ENCODE measurements at places on chromosomes 16 and 17. TPM values are rescaled to one million over a fixed set of nuclear protein-coding genes. Genes with fewer than 3 reads are reported as not detected.

CCL4 gene
- 0.42 TPM for total RNA-seq

- no peak overlapping the region for H3K4me3 ChIP-seq
- H3K27ac ChIP-seq, result no peak overlapping the region
- no peaks in the 10 kb centered on the region for H3K36me3 ChIP-seq
- H3K4me1 ChIP-seq, result peaks cover 4% of the 10 kb centered on the region
- DNase-seq, result no peak
- no peaks in the 10 kb centered on the region for H3K27me3 ChIP-seq
Measured at GRCh38 chr16:75377729-75378386, 55.4 kb downstream of the CFDP1 start.

DNA sequence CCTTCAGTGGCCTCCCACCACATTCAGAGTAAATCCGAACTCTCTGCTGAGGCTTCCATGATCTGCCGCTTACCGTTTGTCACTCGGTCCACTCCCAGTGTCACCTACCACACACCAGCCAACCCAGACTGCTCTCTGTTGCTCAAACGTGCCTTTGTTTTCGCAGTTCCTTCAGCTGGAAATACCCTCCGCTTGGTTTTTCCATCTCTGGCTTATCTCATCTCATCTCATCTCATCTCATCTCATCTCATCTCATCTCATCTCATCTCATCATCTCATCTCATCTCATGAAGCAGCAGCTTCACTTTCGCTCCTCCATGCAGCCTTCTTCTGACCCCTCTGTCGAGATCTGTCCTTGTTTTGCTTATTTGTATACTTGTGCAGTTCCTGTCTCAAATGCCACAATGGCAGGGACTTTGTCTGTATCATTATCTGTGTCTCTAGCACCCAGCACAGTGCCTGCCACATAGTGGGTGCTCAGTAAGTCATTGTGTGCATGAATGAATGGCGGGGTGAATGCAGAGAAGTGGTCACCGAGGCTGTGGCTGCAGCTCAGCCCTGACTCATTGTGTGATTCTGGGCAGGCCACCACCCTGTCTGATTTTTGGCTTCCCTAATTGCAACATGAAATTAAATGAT lies 3.8 kb upstream of the SNX20 start:
- H3K4me3 ChIP-seq, result no peak overlapping the region
- H3K27me3 ChIP-seq, result no peaks in the 10 kb centered on the region
- no peak overlapping the region for H3K27ac ChIP-seq
- no peak for DNase-seq

DNA sequence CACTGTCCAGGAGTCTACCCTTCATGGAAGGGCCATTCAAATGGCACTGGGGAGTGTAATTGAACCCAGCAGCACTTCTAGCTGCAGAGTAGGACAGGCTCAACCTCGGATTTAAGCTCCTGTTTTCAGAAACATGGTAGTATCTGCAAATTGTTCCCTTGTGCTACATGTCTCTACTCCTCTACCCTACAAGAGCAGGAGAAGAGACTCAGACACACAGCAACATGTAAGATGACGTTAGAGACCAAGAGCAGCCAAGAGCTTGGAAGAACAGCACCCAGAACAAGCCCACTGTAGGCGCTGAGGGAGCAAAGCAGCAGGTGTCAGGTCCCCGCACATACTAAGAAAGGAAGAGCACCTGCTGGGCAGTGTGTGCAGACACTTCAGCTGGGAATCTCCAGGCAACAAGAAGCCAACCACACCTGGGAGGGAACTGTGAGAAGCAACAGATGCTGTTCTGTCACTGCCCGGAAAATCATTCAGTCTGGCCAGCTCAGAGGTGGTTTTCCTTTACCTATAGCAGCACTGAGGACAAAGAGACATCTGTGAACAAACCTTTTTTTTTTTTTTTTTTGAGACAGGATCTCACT lies 35.6 kb upstream of the MNT start:
- H3K36me3 ChIP-seq, result peaks cover 46% of the 10 kb centered on the region
- no peaks in the 10 kb centered on the region for H3K27me3 ChIP-seq
- no peaks in the 10 kb centered on the region for H3K4me1 ChIP-seq

DNA sequence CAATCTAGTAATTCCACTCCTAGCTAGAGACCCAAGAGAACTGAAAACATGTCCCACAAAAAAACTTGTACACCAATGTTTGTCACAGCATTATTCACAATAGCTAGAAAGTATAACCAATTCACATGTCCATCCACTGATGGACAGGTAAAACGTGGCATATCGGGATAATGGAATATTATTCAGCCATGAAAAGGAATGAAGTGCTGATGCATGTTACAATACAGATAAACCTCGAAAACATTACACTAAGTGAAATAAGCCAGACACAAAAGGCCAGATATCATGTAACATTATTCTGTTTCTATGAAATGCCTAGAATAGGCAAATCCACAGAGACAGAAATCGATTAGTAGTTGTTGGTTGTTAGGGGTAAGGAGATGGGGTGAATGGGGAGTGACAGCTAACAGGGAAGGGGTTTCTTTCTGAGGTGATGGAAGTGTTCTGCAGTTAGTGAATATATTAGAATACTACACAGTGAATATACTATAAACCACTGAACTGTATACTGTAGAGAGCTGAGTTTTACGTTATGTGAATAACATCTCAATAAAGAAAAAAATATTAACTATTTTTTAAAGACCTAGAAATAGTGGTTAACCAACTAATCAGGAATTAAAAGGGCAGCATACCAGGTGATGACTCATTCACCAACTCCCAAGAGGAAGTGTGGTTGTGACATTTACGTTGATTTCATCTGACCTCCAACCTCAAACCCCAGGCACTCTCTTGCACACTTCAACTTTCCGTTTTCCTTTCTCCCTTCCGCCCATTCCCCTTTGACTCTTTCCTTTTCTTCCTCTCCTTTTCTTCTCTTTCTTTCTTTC lies 48.6 kb downstream of the GAS7 start:
- DNase-seq, result no peak
- no peaks in the 10 kb centered on the region for H3K36me3 ChIP-seq
- no peaks in the 10 kb centered on the region for H3K4me1 ChIP-seq
- H3K4me3 ChIP-seq, result no peak overlapping the region
- no peak overlapping the region for H3K27ac ChIP-seq
- H3K27me3 ChIP-seq, result no peaks in the 10 kb centered on the region

GRCh38 chr17:68145088-68145487 lies 102.8 kb upstream of the AMZ2 start:
- H3K4me1 ChIP-seq, result no peaks in the 10 kb centered on the region
- H3K27ac ChIP-seq, result no peak overlapping the region
- DNase-seq, result no peak
- H3K4me3 ChIP-seq, result no peak overlapping the region
- H3K27me3 ChIP-seq, result no peaks in the 10 kb centered on the region

DNA sequence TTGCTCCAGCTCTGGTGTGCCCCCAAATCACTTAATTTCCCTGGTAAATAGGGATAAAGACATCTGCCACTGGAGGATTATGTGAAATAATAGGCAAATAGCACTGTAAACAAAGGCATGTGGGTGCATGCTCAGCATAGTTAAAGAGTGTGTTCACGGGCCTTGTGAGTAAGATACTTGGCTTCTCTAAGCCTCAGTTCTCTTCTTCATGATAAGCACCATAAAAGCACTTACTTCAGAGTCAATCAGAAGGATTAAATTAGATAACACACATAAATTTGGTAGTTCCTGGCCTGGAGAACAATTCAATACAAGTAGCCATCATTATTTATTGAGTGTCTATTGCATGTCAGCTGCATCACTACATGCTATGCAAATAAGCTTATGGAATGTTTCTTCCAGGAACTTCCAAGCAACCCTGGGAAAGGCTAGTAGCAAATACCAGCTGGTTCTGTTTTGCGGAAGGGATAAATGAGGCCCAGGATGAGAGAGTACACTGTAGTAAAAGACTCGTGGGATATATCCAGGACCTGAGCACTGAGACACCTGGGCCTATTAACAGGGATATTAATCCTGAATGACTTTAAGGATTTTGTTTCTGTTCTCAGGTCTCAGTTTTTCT lies 14.5 kb downstream of the CCL11 start:
- H3K4me1 ChIP-seq, result peaks cover 9% of the 10 kb centered on the region
- no peak overlapping the region for H3K4me3 ChIP-seq
- no peaks in the 10 kb centered on the region for H3K27me3 ChIP-seq
- DNase-seq, result no peak
- no peak overlapping the region for H3K27ac ChIP-seq
- H3K36me3 ChIP-seq, result no peaks in the 10 kb centered on the region

DNA sequence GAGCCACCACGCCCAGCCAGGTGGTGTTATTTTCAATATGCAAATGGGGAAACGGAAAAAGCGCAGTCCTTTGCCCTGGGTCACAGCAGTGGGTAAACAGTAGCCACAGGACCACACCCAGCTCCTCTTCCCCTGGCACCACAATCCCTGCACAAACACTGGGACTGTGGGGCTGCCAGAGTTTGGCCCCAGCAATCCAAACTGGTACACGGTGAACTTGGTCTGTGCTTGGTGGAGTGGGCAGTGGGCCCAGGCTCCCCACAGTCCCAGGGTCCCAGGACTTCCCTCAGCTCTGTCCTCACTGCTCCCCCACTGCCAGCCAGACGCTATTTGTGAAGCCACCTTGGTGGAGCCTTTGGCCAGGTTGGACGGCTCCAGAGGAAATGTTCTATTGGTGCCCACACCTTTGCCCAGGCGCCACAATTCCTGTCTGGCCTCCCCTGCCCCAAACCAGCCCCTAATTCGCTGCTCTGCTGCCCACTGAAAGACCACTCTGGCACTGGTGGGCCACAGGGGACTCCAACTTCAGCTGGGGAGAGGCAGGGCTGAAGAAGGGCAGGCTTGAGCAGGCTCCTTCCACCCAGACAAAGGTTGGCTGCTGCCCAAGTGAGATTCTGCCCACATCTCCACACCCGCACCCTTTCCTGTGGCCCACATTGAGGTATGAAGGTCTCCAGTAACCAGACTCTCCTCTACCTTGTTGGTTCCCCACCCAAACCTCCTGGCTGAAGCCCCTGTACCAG lies 2.1 kb downstream of the CHAD start:
- no peaks in the 10 kb centered on the region for H3K27me3 ChIP-seq
- no peak overlapping the region for H3K4me3 ChIP-seq
- peaks cover 36% of the 10 kb centered on the region for H3K4me1 ChIP-seq
- DNase-seq, result no peak
- H3K36me3 ChIP-seq, result no peaks in the 10 kb centered on the region

DNA sequence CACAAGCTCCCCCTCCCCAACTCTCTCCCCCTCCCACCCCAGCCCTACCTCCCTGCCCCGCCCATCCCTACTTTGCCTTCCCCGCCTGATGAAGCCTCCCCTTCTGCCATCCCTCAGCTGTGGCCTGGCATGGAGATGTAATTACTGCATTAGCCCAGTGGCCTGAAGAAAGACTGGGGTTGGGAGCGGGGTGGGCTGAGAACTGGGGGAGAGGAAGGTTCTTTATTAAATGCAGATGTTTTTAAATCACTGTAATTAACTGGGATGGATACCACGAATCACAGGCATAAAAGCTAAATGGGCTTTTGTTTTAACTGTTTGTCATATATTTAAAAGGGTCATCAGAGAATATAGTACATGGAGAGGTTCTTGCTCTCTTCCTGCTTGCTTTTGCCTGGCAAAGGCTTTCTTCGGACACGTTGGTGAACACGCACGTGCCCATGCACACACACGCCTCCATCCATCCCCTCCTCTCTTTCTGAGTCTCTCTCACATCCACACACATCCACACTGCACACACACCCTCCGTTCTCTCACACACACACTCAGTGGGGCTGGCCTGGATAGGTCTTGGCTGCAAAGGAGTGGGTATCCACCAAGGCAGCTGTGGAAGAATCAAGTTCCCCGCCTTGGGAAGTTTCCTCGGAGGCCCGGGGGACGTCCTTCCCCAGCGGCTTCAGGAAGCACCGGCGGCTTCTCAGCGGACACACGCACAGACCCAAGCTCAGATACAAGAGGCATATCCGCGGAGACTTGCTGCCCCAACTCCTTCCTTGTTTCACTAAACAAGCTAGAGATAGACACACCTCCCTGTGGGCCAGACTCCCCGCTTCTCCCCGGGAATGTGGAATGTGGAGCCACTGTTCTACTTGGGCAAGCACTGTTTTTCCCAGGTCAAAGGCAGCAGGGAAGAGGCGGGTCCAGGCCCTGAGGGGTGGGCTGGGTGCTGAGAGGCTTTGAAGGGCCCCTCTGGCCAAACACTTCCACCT lies 27.4 kb upstream of the TNRC6C start:
- no peak overlapping the region for H3K27ac ChIP-seq
- H3K27me3 ChIP-seq, result no peaks in the 10 kb centered on the region
- DNase-seq, result no peak
- H3K4me1 ChIP-seq, result no peaks in the 10 kb centered on the region
- H3K4me3 ChIP-seq, result no peak overlapping the region
